ENCODE measurements at places on chromosomes 3 and 15. TPM values are rescaled to one million over a fixed set of nuclear protein-coding genes. Genes with fewer than 3 reads are reported as not detected.

RLBP1 gene
- total RNA-seq, result not detected

ITPKA gene
- 0.80 TPM for total RNA-seq

MCTP2 gene
- total RNA-seq, result 13.3 TPM

SHC4 gene
- 0.58 TPM for total RNA-seq

IL17RC gene
- 30.2 TPM for total RNA-seq

Measured in mesothelial cell of epicardium (in vitro differentiated cells).